Thoracic aorta (tissue), 2 donors: ENCODE measurements at places on chromosomes 11 and 22.

DNA sequence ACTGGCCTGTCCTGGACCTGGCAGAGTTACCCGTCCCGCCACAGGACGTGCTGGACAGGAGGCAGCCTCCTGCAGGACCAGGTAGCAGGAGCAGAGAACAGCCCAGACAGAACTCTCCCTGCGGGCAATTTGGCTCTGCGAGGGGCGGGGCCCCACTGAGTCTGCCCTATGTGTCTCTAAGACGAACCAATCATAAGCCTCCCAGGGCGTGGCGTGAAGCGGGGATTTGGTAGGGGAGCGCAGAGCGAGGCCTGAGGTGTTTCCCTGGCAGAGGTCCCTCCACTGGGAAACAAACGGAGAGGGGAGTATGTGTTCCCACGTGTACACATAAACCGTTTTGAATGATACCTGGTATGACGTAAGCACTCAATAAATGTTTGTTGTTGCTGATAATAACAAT is 7.4 kb downstream of the CD82 start:
- no peak overlapping the region for H3K4me3 ChIP-seq
- H3K4me1 ChIP-seq: peaks cover 20% of the 10 kb centered on the region
- H3K36me3 ChIP-seq: no peaks in the 10 kb centered on the region
- no peaks in the 10 kb centered on the region for H3K27me3 ChIP-seq

DNA sequence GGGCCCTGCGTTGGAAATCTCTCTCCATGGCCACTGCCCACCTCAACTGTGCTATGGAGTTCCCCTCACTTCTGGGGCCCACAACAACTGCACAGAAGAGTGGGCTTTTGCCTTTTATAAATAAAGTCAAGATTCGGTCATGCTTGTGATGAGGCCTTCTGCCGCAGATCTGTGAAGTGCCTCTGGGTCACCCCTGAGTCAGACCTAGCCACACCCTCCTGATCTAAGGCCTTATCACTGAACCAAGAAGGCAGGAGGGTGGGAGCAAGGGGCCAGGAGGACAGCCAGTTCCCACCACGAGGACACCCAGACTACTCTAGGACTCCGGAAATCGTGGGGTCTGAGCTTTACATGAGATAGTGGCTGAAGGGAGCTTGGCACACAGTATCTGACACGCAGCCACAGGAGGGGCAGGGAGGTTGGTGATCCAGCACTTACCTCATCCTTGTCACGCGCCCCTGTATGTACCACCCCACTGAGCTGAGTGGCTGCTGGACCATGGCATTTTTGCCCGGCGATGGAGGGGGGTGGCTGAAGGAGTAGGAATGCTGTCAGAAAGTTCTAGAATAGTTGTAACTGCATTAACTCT is 115.7 kb downstream of the ABTB2 start:
- no peak for DNase-seq
- H3K27me3 ChIP-seq: no peaks in the 10 kb centered on the region
- no peak overlapping the region for H3K4me3 ChIP-seq
- H3K4me1 ChIP-seq: peaks cover 31% of the 10 kb centered on the region
- H3K27ac ChIP-seq: no peak overlapping the region

DNA sequence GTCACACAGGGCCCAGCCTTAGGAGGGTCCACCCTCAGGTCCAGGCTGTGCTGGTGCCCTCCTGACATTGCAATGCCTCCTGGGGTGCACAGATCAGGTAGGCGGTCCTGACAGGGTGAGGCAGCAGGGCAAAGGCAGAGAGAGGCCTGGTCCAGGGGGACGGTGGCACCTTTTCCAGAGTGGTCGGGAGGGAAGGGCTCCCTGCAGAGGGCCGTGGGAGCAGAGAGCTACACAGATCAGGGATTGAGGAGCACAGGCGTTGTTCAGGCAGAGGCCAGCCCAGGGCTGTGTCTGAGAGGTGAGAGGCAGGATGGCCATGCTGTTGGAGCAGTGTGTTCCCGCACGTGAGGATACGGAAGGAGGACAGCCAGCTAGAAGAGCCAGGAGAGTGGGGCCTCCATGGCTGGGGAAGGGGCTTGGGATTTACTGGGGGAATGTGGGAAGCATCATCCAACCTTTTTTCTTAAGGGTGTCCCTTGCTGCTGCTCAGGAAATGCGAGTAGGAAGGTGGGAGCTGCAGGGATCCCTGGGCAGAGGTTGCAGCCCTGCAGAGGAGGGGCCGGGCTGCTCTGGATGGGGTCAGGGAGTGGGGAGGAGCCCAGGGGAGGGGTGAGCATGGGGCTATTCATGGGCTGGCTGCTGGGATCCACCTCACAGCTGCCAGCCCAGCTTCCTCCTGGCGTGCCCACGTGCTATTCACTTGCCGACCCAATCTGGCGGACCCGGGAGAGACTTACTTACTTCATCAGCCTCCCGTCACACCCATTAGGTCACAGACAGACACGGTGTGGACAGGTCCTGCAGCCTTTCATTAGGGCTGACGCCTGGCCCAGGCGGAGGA is 1516.4 kb downstream of the TBC1D22A start:
- no peaks in the 10 kb centered on the region for H3K36me3 ChIP-seq
- no peak overlapping the region for H3K4me3 ChIP-seq
- no peaks in the 10 kb centered on the region for H3K4me1 ChIP-seq
- no peak for DNase-seq
- H3K27me3 ChIP-seq: no peaks in the 10 kb centered on the region
- H3K27ac ChIP-seq: no peak overlapping the region

GRCh38 chr22:43923631-43924464 is at the start of gene PNPLA3:
TSS of gene PNPLA3 (plus strand) at chr22:43923805. CDS start at chr22:43923912, 107 bp downstream.
- peaks cover 5% of the 10 kb centered on the region for H3K27me3 ChIP-seq
- H3K4me3 ChIP-seq: peak within 1 kb of the TSS; percentile 74
- no peak within 1 kb of the TSS for H3K27ac ChIP-seq
- H3K36me3 ChIP-seq: no peaks in the 10 kb centered on the region
- DNase-seq: peak; percentile 42

- H3K27me3 ChIP-seq: no peaks in the 10 kb centered on the region
- H3K36me3 ChIP-seq: no peaks in the 10 kb centered on the region
- no peak for DNase-seq
- no peaks in the 10 kb centered on the region for H3K4me1 ChIP-seq
These were observed 66.4 kb downstream of the OTOG start for GRCh38 chr11:17613428-17613962.

GRCh38 chr11:120547316-120547715 is 35.8 kb downstream of the GRIK4 start:
- H3K4me3 ChIP-seq: peak overlapping the region; percentile 13
- peaks cover 9% of the 10 kb centered on the region for H3K4me1 ChIP-seq
- H3K27me3 ChIP-seq: no peaks in the 10 kb centered on the region
- no peak for DNase-seq

- peak overlapping the region; percentile 59 for H3K4me3 ChIP-seq
- H3K36me3 ChIP-seq: no peaks in the 10 kb centered on the region
- DNase-seq: no peak
These were observed 19.6 kb downstream of the RPL3 start for GRCh38 chr22:39299829-39300178.

DNA sequence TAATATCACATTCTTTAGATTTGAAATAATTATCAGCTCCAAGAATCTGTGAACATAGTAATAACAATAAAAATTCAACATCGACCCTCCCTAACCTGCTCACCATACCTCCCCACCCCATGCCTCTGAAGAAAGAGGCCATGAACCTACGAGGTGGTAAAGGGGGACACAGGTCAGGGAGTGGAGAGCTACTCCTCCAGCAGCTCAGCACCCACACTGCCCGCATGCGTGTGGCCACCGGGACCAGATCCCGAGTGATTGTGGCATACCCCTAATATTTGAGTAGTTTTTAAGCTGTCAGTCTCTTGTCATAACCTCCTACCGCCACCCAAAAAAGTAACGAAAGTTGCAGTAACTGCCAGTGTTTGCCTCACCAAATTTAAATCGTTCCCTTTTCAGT is 16.8 kb upstream of the ADSL start:
- no peak for DNase-seq
- no peaks in the 10 kb centered on the region for H3K4me1 ChIP-seq
- no peak overlapping the region for H3K4me3 ChIP-seq
- no peaks in the 10 kb centered on the region for H3K27me3 ChIP-seq
- H3K27ac ChIP-seq: no peak overlapping the region

DNA sequence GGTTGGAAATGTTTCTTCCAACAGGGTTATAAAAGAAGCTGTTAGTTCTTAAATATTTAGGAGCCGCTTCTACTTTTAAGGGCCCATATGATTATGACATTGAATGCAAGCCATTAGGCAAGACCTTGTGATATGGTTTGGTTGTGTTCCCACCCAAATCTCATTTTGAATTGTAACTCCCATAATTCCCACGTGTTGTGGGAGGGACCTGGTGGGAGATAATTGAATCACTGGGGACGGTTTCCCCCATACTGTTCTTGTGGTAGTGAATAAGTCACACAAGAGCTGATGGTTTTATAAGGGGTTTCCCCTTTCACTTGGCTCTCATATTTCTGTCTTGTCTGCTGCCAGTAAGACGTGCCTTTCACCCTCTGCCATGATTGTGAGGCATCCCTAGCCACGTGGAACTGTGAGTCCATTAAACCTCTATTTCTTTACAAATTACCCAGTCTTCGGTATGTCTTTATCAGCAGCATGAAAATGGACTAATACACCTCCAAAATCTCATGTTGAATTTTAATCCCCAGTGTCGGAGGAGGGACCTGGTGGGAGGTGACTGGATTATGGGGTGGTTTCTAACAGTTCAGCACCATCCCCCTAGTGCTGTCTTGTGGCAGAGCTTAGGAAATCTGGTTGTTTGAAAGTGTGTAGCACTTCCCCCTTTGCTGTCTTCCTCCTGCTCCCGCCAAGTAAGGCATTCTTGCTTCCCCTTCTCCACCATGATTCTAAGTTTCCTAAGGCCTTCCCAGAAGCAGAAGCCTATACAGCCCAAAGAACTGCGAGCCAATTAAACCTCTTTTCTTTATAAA is 4.3 kb downstream of the CD59 start:
- no peaks in the 10 kb centered on the region for H3K27me3 ChIP-seq
- no peak overlapping the region for H3K27ac ChIP-seq
- DNase-seq: no peak
- H3K4me3 ChIP-seq: no peak overlapping the region

- H3K4me3 ChIP-seq: peak within 1 kb of the TSS; percentile 69
- peak; percentile 83 for DNase-seq
- no peaks in the 10 kb centered on the region for H3K27me3 ChIP-seq
- no peaks in the 10 kb centered on the region for H3K4me1 ChIP-seq
- H3K36me3 ChIP-seq: no peaks in the 10 kb centered on the region
These were observed at the start of the genes NLRP14 and ZNF214 for GRCh38 chr11:7020183-7020917. TSS of gene NLRP14 (plus strand) at chr11:7020479. CDS start at chr11:7038587, 18,108 bp downstream. TSS of gene ZNF214 (minus strand) at chr11:7020346. CDS start at chr11:7002835, 17,511 bp downstream.

DNA sequence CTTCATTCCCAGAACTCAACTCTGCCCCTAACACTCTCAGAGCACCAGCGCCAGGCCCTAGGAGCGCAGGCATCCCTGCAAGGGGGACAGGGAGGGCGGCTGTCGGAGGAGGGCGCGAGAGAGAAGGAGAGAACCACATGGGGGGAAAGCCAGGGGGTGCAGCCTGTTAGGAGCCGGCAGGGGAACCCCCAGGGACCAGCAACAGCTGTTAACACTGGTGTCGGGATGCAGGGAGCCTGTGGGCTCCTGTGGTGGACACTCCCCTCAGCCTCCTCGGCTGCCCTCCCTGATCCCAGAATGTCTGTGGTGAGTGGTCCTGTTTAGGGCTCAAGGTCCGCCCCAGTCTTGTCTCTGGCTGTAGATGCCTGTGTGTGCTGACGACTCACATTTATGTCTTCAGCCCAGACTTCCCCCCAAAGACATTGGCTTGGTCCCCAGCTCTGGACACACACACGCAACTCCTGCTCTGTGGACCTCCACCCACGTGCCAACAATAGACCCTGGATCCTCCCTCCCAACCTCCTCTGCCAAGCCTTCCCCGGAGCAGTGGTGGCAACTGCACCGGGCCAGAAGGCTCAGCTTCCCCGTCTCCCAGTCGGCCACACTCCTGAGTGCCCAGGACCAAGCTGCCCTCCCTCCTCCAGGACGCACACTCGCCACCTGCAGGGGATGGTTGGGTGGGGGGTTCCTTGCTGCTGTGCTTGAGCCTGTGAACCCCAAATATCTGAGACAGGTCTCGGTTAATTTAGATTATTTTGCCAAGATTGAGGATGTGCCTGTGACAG is 817 bp upstream of the IFITM5 start:
- no peaks in the 10 kb centered on the region for H3K36me3 ChIP-seq
- DNase-seq: no peak
- no peaks in the 10 kb centered on the region for H3K4me1 ChIP-seq
- no peak overlapping the region for H3K4me3 ChIP-seq
- no peak overlapping the region for H3K27ac ChIP-seq

DNA sequence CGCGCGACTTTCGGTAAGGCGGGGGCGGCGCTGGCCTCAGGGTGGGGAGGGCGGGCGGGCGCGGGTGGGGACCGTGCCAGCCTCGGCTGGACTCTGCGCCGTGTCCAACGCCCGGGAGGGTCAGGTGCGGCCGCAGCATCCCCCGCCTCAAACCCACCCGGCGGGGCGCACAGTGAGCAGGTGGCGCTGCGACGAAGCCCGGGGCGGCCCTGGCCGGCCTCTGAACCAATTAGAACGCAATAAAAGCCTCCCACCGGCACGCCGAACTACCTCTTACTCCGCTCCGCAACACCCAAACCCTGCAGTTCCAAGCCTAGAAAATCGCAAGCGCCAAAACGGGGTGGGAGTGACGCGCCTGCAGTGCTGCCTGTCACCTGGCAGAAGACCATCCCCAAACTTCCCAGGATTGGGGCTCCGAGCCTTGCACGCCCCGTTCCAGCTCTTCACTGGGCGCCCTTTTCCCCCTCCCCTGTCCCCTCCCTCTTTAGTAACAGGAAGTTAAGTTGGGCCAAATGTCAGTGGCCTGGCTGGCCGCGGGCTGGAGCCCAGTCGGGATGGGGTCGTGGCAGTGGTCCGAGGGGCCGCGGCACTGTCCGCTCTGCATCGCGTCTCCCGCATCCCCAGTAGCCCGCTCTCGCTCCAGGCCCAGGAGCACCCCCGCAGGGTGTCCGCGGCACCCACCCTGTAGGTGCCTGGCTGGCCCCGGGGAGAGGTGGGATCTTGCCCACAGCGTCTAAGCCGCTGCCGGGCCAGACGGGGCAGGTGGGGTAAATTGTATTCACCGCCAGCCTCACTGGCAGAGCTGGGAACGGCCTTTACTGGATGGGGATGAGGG is 541 bp downstream of the MICAL2 start:
- H3K27me3 ChIP-seq: no peaks in the 10 kb centered on the region
- H3K4me1 ChIP-seq: peaks cover 37% of the 10 kb centered on the region
- no peak for DNase-seq
- peak overlapping the region; percentile 99 for H3K27ac ChIP-seq

DNA sequence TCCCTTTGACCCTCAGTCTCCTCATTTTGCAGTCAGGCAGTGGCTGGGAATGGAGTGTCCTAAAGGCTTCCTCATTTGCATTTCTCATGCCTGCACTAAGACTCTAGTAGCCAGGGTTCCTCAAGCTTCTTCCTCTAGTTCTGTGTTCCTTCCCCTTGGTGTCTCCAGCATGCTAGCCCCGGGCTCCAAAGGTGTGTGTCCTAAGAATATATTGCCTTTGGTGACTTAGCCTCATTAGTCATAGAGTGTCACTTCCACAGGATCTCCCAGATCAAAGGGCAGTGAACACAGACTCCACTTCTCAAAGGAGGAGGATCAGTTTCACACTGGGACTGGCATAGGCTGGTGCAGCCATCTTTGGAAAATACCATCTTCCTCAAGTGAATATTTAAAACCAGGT is 21.4 kb upstream of the ACER3 start:
- H3K4me3 ChIP-seq: no peak overlapping the region
- H3K27me3 ChIP-seq: no peaks in the 10 kb centered on the region
- H3K36me3 ChIP-seq: no peaks in the 10 kb centered on the region
- no peak for DNase-seq
- H3K4me1 ChIP-seq: no peaks in the 10 kb centered on the region
